Stimulated activated CD8-positive, alpha-beta memory T cell treated with anti-CD3 and anti-CD28 coated beads, Interleukin-2, amount 100 ng/mL, for 1 hour (primary cell): ENCODE measurements at places on chromosomes 6 and 20.

DNA sequence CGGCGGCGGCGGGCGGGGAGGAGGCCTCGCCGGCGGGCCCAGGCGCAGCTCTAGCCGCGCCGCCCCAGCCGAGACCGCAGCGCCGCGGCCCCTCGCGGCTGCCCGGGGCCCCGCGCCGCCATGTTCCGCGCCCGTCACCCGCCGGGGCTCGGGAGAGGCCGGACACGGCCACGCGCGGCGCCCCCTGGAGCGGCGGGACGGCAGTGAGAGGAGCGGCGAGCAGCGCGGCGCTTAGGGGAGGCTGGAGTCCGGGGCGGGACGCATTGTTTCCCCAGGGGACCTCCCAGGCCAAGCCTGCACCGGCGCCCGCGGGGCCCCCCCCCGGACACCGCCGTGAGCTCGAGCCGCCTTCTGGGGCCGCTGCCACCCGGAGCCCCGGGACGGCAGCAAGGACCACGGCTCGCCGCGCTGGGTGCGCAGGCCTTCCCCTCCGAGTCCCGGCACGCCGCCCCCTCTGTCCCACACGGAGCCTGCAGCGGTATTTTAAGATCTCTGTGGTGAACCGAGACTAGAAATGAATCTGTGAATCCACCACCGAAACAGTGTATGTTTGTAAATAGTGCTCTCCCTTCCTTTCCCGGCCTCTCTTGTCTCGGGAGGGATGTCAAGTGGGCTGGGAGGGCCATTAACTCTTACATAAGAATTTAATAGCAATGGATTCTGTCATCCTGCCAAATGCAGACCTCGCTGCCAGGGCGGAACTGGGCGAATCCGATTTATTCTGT, 424 bp upstream of the KIF13A start:
- DNase-seq, result no peak

- DNase-seq, result no peak
These were observed 2.7 kb upstream of the MEI4 start for GRCh38 chr6:77650098-77650663.

DNA sequence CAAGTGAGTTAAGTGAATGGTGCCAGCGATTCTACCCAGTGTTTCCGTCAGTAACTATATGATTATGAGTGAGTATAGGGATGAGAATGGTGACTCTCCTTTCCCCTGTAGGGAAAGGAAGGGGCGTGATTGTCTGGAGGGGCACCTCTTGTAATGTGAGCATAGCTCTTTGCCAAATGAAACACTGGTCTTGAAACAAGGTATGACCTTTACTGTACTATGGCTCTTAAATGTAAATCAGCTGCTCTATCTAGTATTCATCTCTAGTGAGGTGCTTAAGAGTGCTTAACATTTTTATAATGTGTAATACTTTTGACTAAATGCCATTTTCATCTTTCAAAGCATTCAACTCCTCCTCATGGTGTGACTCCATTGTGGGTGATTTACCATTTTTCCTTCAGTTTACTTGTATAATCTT, 11.0 kb downstream of the PANK2 start:
- DNase-seq, result no peak

- DNase-seq, result no peak
These were observed 206.8 kb upstream of the ARG1 start for GRCh38 chr6:131366223-131366622.

- no peak for DNase-seq
These were observed 69.8 kb downstream of the MYB start for GRCh38 chr6:135250751-135251497.

DNA sequence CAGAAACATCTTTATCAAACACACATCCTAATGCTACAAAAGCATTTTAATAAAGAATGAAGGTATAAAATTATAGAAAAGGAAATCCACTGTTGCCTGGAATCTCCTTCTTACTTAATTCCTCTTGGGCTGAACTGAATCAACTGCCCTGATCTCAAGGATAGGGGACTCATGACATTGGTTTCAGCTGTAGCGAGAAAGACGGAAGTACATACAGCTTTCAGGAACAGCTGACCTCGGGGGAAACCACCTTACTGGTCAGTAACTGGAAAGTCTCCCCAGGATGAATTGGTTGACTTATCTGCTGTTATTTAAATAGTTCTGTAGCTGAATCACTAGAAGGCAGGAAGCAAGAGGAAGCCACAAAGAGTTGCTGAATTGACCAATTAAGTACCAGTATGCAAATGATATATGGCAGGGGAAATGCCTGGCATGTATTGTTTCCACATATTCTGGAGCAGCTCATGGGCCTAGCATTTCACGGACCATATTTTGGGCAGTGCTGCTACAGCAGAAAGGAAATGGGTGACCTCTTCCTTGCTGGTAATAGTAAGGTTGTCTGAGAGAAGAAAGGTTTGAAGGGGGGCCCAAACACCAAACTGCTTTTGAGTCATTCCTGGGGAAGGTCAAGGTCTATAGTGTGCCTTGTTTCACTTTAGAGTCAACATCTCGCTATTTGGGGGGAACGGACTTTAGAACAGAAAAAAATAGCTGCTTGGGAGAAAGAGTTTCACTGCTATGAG, 43.7 kb upstream of the MAP7 start:
- DNase-seq, result no peak

DNA sequence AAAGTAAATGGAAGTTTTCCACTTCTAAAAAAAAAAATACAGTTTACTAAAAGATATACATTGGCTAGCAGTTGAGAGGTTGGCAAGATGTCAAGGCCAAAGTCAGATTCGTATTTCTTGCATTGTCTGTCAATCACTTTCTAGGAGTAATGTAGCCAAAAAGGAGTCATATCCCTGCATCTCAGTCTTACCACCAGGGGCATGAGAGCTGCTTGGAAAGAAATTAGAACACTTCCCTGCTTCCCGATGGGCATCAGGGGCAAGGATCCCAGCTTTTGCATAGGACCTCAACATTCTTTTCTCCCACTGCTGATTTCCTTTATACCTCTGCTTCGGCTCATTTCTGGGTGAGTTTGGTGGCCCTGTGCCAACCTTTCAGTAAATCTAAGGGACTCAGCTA, 581.0 kb upstream of the MAP3K7 start:
- no peak for DNase-seq

- DNase-seq, result no peak
These were observed 72.2 kb downstream of the HAO1 start for GRCh38 chr20:7868108-7868507.

DNA sequence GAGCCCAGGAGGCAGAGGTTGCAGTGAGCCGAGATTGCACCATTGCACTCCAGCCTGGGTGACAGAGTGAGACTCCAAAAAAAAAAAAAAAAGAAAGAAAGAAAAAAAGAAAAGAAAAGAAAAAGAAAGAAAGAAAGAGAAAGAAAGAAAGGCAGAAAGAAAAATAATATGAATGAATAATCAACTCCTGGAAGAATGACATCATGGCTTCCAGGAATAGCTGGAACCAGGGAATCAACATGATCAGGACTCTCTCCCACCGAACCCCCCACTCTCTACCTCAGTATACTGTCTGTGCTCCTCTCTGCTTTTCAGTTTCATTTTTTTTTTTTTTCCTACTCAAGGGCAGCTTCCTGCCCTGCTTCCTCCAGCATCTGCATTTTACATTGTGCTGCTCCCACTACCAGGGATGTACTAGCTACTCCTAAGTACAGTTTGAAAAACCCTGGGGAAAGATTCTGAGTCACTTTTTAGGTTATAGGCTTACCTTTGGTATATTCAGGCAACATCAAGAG, 19.7 kb upstream of the MTCL3 start:
- DNase-seq, result no peak

DNA sequence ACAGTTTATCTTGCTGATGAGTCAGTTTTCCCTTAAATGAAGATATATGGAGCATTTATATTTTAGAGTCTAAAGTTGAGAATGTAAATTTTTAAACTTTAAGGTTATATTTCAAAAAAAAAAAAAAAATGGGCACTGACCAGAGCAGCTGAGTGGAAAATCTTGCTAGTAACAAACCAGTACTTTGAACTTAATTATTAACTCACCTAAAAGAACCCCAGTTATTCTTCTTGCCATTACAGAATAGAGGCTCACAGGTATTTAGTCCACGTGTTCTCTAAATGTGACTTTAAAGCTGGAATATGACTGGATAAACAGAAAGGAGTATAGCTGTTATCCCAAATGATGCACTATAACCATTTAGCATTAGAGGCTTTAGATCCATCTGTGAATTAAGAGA, 178.4 kb downstream of the COL9A1 start:
- no peak for DNase-seq
